Smooth muscle cell of the brain vasculature (primary cell): ENCODE measurements at places on chromosomes 6 and 20.
A peak's percentile ranks its signal among the peaks of the same experiment; 100 is the strongest.

DNA sequence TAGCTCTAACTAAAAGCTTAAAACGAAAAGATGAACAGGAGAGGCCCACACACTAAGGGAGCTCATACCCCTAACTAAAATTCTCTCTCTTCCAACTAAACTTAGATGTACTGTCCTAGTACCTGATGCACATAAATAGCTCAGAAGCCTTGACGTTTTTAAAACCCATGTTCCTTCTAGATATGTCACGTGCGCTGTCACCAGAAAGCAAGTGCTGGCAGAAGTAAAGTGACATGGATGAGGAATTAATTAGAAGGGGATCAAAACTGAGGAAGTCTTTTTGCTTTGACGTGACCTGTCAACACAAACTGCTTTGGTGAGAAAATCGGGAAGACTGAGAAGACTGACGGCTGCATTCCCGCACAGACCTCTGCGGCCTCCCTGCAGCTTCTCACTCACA is 142.5 kb downstream of the ZMYND8 start:
- no peak for DNase-seq

- peak; percentile 21 for DNase-seq
These were observed 193.1 kb upstream of the SHLD1 start for GRCh38 chr20:5557123-5557522.

DNA sequence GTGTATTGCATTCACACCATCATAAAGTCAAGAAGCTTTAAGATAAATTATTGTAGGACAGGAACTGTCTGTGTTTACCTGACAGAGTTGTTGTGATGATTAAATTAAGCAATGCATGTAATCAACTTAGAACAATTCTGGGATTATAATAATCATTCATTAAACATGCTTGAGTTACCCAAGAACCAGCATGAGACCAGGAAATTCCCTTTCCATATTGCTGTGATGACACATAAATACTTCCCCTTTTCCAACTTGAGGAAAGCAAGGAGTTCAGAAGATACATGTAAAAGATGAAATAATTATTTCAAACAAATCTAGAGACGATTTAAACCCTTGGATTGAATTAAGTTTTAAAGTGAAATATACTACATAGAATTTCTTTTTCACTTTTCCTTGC is 404.4 kb downstream of the GJA1 start:
- no peak for DNase-seq

- no peak for DNase-seq
These were observed 2.2 kb upstream of the TAP2 start for GRCh38 chr6:32840604-32841246.

DNA sequence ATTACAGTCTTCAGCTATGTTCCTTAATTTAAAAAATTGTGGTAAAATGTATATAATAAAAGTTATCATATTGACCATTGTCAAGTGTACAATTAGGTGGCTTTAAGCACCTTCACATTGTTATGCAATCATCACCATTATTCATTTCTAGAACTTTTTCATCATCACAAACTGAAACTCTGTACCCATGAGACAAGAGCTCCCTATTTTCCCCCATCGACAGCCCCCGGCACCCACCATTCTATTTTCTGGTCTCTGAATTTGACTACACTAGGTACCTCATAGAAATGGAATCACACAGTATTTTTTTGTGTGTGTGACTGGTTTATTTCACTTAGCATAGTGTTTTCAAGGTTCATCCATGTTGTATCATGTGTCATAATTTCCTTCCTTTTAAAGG is 39.7 kb upstream of the FYN start:
- no peak for DNase-seq

DNA sequence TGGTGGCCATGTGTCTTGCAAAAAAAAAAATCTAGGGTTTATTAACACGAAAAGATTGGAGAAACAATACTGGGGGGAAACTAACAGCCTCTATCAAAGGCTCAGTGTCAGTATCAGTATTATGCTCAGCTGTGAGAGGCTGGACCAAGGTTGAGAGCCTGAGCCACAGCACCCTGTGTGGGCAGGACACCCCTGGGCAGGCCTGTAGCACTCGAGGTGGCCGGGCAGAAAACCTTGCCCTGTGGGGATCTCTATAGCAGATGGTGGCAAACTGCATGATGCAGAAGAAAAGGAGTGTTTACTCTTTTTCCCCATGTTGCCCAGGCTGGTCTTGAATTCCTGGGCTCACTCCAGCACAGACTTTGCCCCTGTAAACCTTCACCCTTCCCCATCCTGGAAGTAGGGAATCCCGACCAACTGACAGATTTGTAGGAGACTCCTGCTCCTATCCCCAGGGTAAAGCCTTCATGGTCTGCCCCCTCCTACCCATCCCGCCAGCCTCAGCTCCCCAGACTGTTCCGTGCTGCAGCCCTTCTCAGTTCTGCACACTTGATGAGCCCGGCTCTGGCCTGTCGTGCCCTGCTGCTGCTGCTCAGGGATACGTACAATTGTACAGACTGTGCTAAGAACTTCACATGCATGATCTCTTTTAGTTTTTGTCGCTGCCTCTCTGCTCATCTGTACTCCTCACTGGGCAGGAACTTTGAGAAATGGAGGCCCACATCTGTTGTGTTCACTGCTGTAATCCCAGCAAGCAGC is 8.0 kb upstream of the KIFC1 start:
- DNase-seq: no peak

DNA sequence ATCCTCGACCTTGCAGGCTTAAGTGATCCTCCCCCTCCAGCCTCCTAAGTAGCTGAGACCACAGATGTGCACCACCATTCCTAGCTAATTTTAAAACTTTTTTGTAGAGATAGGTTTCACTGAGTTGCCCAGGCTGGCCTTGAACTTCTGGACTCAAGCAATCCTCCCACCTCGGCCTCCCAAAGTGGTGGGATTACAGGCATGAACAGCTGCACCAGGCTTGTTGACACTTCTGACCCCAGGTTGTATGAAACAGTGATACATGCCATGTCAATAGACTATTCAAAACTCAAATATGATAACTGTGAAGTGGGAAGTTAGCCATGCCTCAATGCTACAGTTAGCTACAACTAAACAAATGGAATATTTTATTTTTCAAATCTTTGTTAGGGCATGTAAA is 20.1 kb upstream of the SHLD1 start:
- no peak for DNase-seq

DNA sequence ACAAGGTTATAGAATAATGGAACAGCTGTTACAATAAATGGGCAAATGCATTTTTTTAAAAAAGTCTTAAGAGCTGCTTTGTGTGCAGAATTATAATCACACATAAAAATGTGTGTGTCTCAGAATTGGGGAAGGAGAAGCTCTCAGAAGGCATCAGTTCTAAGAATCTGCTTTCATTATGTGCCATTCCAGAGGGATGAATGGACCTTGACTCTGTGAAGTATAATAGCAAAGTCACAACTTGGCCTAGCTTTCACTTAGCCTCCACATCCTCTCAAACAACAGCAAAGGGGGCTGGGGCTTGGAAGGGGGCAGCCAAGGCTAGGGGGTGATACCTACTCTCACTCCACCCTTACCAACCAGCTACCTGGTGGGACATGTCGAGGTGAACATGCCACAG is 265.0 kb downstream of the CDC5L start:
- DNase-seq: no peak

DNA sequence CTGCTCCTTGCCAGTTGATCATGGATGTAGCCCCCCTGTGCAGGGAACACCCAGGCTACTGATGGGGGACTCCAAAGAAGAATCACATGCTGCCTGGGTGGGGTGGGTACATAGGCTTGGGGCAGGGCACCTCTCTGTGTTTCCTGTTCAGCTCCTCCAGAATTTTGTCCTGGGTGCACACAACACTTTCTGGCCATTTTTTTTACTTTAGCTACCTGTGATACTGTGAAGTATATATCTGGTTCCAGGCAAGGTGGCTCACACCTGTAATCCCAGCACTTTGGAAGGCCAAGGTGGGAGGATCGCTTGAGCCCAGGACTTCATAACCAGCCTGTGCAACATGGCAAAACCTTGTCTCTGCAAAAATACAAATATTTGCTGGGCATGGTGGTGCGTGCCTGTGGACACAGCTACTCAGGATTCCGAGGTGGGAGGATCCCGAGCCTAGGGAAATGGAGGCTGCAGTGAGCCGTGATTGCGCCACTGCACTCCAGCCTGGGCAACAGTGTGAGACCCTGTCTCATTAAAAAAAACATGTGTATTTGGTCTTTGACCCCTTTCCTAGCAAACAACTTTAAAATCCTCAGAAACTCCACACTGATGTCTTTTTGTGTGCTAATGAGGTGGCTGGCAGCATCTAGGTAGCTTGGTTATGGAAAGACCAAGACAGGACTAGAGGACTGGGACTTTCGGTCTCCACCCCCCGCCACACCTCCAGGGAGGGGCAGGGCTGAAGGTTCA is 14.1 kb downstream of the SLC4A11 start:
- no peak for DNase-seq

DNA sequence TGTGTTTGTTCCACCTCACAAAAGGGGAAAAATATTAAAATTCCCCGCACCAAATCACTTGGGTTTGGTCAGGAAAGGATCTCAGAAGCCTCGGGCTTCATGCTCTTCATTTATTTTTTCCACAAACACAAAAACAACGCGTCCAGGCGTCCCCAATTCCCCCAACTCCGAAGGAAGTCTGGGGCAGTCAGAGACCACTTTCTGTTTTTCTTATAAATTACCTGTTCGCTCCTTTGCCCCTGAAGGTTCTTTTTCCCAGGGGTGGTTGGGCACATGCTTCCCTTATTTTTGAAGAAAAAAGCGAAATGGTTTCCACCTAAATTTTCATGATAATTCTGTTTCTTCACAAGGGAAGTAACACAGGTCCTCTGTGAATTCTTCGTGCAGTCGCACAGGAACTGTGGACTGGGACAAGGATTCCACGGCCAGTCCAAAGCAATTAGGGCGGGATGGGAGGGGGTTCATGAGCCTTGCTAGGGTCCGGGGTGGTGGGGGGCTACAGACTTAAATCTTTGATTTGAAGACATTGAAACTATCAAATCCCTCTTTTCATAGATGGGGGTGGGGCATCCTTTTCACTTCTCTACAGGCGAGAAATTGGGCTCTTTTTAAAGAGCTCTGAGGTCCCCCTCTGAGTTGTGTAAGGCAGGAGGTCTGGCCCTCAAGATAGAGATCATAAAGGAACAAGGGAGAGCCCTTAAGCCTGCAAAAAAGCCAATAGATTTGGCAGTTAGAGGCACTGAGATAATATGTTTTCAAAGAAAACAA is 30.5 kb upstream of the HFE start:
- no peak for DNase-seq

DNA sequence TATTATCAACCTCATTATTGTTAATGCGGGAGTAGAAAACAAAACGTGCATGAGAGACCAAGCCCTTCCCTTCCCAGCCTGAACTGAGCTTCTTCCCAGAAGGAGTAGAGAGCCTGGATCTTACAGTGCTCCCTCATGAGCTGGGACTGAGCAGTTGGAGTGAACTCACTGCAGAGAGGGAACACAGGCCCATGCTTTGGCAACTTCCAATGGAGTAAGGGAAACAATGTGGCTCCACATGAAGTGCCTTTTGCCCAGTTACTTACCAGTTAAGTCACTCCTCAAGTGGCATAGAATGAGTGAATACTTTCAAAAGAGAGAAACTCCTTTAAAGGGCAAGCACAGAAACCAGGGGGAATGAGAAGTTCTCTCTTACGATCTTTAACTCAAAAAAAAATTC is 12.4 kb downstream of the FHL5 start:
- DNase-seq: no peak

GRCh38 chr20:35630636-35631035 is 15.0 kb downstream of the SPAG4 start:
- DNase-seq: no peak

GRCh38 chr6:65123521-65123920 is 583.5 kb downstream of the EYS start:
- no peak for DNase-seq

- peak; percentile 62 for DNase-seq
These were observed 210.4 kb upstream of the RNF24 start for GRCh38 chr20:4225745-4226144.

- DNase-seq: no peak
These were observed 148.4 kb downstream of the CARMIL1 start for GRCh38 chr6:25427549-25427948.

DNA sequence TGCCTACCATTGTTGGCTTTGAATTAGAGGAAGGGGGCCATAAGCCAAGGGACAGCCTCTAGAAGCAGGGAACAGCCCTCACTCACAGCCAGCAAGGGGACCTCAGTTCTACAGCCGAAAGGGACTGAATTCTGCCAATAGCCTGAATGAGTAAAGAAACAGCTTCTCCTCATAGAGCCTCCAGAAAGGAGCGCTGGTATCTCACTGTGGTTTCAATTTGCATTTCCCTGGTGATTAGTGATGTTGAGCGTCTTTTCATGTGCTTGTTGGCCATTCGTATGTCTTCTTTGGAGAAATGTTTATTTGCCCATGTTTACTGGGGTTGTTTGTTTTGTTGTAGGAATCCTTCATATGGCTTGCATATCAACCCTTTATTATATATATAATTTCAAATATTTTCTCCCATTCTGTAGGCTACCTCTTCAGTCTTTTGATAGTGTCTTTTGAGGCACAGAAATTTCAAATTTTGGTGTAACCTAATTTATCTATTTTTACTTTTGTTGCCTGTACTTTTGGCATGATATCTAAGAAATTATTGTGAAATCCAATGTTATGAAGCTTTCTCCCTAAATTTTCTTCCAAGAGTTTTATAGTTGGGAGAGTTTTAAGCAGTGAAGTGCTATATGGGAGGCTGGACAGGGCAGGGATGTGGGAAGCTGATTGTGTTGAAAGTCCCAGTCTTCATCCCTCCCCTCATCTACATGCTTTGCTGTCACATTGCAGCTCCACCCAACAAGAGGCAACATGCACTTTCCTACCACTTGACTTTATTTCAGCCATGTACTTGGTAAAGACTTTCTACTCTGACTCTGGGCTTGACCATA is 82.3 kb upstream of the SHLD1 start:
- DNase-seq: no peak

DNA sequence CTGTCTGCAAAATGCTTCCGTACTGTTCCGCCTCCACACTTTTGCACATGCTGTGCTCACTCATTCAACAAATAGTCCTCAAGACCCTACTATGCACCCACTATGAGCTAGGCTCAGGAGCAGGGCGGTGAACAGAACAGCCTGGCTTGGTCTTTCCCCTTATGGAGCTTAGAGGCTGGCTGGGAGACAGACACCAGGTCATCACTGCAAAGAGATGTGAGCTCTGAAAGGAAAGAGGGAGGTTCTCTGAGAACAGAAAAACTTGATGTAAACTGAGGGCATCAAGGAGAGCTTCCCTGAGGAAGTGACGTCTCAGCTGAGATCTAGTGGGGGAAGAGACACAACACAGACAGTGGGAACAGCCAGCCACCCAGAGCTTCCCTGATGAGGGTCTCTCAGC is 31.0 kb upstream of the TGM2 start:
- no peak for DNase-seq

- DNase-seq: no peak
These were observed 68.7 kb upstream of the KCNG1 start for GRCh38 chr20:51091406-51092195.

DNA sequence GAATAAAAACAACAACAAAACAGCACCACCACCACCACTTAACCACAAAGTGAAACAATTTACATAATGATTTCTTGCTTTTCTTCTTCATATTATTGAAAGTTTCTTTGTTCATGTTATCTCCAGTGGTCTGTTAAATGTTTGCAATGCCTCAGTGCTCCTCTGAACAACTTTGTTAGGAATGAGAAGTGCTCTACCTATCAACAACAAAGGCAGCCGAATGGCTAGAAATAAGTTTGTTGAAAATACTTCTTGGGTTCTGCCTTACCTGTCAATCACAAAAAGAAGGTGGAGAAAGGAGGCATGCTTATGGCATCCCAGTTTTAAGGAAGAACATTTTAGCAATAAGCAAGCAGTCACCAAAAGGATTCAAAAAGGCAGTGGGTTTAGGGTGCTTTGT is 490.2 kb downstream of the PRKN start:
- DNase-seq: no peak

- DNase-seq: no peak
These were observed 341.7 kb downstream of the CDH26 start for GRCh38 chr20:60299951-60300350.
